K562 (cell line): ENCODE measurements at places on chromosomes 11 and 22. TPM values are rescaled to one million over a fixed set of nuclear protein-coding genes. Genes with fewer than 3 reads are reported as not detected.

DNA sequence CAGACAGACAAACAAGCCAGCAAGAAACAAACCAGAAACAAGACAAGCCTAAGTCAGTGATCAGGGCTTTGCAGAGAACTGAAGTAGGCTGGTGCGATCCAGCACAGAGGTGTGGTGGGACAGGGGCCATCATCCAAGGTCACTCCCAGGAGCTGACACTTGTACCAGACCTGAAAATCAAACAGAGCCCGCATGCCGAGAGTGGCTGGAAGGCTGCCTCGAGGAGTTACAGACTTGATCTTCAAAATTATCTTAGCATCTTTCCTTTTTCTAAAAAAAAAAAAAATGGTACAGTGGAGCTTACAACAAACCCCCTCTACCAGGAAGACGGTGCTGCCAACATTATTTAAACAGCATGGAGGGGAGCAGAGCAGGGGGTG is 8.8 kb upstream of the SCUBE1 start:
- peaks cover 17% of the 10 kb centered on the region for H3K27me3 ChIP-seq
- no peaks in the 10 kb centered on the region for H3K36me3 ChIP-seq
- H3K4me1 ChIP-seq: no peaks in the 10 kb centered on the region
- H3K4me3 ChIP-seq: no peak overlapping the region
- H3K27ac ChIP-seq: no peak overlapping the region
- no peak for DNase-seq

DNA sequence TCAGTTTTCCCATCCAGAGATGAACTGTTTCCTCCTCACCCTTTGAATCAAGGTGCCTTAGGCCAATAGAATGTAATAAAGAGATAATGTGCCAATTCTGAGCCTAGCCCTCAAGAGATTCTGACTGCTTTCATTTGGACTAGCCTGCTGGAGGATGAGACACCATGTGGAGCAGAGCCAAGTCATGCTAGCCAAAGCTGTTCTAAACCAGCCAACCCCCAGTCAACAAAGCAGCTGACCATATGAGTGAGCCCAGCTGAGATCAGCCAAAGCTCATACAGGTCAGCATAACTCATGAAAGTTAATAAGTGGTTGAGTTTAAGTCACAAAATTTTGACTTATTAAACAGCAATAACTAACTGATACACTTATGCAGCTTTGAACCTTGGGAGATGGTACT is 66.7 kb upstream of the DBX1 start:
- DNase-seq: no peak
- no peaks in the 10 kb centered on the region for H3K36me3 ChIP-seq
- H3K27ac ChIP-seq: no peak overlapping the region
- no peak overlapping the region for H3K4me3 ChIP-seq
- no peaks in the 10 kb centered on the region for H3K4me1 ChIP-seq

- no peak for DNase-seq
- no peak overlapping the region for H3K4me3 ChIP-seq
- H3K36me3 ChIP-seq: no peaks in the 10 kb centered on the region
- H3K27me3 ChIP-seq: no peaks in the 10 kb centered on the region
- H3K27ac ChIP-seq: no peak overlapping the region
- no peaks in the 10 kb centered on the region for H3K4me1 ChIP-seq
Measured at GRCh38 chr11:97087419-97087818, 697.6 kb downstream of the JRKL start.

- no peak overlapping the region for H3K4me3 ChIP-seq
- no peak overlapping the region for H3K27ac ChIP-seq
- H3K4me1 ChIP-seq: no peaks in the 10 kb centered on the region
- no peak for DNase-seq
Measured at GRCh38 chr11:130881475-130882137, 34.7 kb downstream of the SNX19 start.

DNA sequence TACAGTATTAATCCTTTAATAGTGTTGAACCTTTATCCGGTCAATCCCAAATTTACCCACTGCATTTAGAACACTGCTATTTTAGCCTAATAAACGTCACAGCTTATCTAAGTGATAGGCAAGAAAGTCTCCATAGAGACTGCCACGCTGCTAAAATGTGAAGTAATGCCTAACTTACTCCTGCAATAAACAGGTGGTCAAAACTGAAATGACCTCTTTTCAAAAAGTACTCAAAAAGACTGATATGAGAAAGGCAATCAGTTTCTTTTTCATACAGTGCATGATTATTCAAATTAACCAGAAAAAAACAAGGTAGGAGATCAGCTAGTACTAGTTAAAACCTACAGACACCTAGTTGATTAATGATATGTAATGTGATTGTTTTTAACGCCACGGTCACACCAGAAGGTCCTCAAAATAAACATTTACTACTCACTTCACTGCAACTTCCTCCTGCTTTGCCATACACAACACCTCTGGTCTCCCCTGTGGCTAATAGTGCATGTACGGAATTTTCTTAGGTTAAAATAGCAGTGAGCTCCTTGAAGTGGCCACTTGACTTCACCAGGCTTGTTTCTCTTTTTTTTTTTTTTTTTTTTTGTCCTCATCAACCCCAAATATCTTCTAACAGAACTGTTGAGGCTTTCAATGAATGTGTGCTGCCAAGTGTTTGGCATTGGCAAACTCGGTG is 8.8 kb downstream of the ATP5MG start:
- H3K27me3 ChIP-seq: no peaks in the 10 kb centered on the region
- H3K36me3 ChIP-seq: peaks cover 51% of the 10 kb centered on the region
- no peak overlapping the region for H3K27ac ChIP-seq
- no peak for DNase-seq
- H3K4me3 ChIP-seq: no peak overlapping the region

DNA sequence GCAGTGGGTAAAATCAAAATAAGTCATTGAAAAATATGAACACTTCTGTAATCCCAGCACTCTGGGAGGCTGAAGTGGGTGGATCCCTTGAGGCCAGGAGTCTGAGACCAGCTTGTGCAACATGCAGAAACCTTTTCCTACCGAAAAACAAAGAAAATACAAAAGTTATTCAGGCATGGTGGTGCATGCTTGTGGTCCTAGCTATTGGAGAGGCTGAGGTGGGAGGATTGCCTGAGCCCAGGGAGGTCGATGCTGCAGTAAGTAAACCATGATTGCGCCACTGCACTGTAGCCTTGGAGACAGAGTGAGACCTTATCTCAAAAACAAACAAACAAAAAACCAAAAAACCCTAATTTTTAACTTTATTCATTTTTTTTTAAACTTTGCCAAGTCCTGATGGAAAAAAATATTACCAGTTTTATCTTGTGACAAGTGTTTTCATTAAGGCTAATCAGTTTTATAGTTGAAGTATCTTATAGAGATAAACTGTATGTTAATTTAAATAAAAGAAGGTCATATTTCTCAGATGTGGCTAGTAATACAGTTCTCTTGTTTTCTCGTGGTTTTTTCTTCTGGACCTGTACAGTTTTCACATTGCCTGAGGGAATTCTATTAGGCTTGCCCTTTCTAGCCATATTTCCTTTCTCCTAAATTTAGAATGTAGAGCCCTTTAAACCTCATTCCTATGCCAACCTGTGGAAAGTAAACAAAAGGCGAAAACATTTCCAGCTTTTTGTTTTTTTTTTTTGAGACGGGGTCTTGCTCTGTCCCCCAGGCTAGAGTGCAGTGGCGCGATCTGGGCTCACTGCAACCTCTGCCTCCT is 9.4 kb downstream of the HIPK3 start:
- peaks cover 10% of the 10 kb centered on the region for H3K4me1 ChIP-seq
- no peak overlapping the region for H3K4me3 ChIP-seq
- 0 out of 3 replicates have a peak overlapping the region, but pooled peaks have one; percentile 11 for H3K27ac ChIP-seq
- DNase-seq: peak; percentile 31
- no peaks in the 10 kb centered on the region for H3K27me3 ChIP-seq

PLEKHA7 gene
- total RNA-seq: 0.24 and 0.51 TPM in 2 replicates
